ENCODE measurements at places on chromosomes 3 and 15.

- DNase-seq: no peak
These were observed 221.8 kb downstream of the SNRPN start for GRCh38 chr15:25176616-25176923.

- no peak for DNase-seq
These were observed 230.7 kb upstream of the TPRG1 start for GRCh38 chr3:188941103-188941502.

GRCh38 chr3:115245438-115245837, 98.3 kb upstream of the ZBTB20 start:
- DNase-seq: no peak

- peak; percentile 5 for DNase-seq
These were observed 12.1 kb downstream of the CHRNA7 start for GRCh38 chr15:32042269-32042972.

DNA sequence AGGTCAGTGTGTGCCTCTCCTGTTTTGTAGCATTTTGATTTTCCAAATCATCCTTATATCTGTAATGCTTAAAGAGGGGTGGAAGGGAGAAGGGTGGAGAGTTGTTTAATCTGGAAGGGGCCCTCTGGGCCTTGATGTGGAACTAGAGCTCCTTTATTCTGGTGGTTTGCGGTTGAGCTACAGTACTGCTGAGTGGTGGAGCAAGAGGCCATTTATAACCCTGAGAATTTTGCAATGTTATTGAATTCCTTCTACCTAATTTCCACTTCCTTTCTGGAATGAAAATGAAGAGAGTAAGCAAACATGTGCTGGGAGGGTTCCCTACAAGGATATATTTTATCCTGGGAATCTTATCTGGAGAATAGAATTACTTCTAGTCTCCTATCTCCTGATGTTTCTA, 35.3 kb upstream of the TUBGCP5 start:
- peak; percentile 64 for DNase-seq

DNA sequence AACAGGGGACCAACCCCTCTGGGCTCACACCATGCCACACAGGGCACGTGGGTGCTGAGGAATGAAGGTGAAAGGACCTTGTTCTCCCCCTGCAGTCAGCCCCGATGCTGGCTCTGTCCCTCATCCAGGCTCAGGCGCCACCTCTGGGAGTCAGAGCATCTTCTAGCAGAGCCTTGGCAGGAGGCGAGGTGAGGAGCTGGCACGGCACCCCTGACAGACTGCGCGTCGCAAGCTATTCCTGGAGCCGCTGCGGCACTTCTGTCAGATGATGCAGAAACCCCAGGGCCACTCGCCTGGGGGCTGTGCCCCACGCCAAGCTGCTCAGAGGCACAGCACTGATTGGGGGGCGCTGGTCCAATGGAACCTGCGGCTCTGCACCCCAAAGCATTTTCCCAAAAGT, 62.0 kb downstream of the MGLL start:
- no peak for DNase-seq

DNA sequence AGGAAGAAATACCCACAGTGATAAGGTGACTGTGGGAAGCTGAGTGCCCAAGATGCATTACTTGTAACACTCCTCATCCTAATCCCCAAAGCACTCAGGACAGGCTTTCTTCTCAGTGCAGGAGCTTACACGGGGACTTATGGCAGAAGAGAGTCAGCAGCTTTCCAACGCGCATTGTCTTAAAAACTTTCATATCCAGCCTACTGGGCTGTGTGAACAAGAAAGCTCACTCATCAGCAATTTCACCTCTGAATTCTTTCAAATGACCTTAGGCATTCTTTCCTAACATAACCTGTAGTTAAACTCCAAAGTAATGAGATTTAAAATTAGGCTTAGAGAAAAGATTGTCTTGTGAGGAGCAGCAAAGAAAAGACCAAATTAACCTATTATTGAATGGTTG, 132.3 kb downstream of the KCNAB1 start:
- no peak for DNase-seq

- DNase-seq: no peak
These were observed 120.3 kb downstream of the ARRDC4 start for GRCh38 chr15:98080791-98081190.

GRCh38 chr3:54279005-54279583, 156.7 kb downstream of the CACNA2D3 start:
- no peak for DNase-seq

- no peak for DNase-seq
These were observed 1041.3 kb downstream of the ROBO1 start for GRCh38 chr3:78726545-78726944.

GRCh38 chr15:46366360-46367007, 731.7 kb downstream of the SQOR start:
- DNase-seq: no peak

DNA sequence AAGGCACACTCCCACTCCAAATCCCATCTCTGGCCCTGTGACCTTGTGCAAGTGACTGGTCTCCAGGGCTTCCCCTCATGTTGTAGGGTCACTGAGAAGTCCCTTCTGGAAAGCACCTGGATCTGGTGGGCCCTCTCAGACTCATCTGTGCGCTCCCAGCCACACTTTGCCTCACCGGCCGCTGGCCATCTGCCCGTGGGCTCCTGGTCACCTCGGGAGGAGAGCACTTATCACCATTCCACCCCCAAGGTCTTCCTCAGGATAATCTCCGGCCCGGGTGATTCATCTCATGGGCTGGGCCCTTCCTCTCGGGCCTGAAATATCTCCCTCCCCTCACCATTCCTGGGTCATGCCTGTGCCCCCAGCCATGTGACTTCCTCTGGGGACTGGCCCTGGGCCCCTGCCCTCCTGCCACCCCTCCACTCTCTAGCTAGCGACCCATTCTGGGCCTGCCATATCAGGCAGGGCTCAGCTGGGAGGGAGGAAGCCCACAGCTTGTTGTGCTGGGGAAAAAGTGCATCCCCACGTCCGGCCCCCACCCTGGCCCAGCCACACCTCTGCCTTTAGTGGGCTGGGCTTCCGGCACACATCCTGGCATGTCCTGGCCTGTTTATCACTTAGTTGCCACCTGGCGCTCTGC, 10.6 kb upstream of the WNT7A start:
- DNase-seq: peak; percentile 31

DNA sequence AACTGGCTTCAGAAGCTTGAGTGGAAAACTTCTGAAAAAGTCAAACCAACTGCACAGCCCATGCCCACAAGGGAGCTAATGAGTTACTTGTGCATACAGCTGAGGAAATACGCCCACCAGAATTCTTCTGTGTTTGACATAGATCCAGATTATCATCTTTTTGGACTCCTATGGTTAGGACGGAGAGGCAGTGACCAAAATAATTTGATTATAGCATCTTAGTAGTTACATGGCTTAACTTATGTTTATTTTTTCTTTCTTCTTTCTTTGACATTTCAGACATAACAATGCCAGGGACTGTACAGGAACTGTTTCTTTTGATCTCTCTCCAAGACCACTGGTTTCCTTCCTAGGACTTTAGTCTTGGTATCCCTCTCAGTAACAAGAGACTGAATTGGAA, 246.1 kb upstream of the RASGRP1 start:
- DNase-seq: no peak

- no peak for DNase-seq
These were observed 83.1 kb upstream of the STAC start for GRCh38 chr3:36297195-36297594.

DNA sequence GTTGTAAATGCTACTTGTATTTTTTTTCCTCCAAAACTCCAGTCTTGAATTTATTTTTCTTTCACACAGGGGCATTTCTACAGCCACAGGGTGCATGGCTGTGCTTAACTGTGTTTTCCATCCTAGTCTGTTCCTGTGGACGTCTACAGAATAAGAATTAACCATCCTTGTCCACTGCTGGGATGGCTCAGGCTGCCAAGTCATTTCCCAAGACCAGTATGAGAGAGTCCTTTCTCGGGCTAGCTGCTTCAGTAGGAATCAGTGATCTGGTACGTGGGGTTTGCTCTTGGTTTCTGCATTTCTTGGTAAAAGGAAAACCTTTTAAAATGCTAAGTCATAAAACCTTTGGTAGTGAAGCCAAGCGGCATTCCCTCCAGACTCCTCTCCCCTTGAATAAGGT, 29.8 kb downstream of the CHDH start:
- DNase-seq: no peak

DNA sequence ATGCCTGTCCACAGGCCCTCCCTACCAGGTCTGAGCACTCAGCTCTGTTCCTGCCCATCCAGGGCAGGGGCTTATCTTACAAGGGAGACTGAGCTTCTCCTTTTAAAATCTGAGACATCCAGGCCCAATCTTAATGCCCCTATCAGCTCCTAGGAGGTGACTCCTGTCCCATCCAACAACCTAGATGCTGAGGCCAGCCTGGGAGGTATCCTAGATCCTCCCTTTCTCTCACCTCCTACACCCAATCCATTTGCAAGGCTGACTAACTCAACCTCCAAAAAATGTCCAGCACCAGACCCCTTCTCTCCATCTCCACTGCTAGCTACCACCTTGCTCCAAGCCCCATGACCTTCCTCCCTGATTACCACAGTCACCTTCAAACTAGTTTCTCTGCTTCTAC, 17.4 kb downstream of the LHFPL4 start:
- DNase-seq: no peak

DNA sequence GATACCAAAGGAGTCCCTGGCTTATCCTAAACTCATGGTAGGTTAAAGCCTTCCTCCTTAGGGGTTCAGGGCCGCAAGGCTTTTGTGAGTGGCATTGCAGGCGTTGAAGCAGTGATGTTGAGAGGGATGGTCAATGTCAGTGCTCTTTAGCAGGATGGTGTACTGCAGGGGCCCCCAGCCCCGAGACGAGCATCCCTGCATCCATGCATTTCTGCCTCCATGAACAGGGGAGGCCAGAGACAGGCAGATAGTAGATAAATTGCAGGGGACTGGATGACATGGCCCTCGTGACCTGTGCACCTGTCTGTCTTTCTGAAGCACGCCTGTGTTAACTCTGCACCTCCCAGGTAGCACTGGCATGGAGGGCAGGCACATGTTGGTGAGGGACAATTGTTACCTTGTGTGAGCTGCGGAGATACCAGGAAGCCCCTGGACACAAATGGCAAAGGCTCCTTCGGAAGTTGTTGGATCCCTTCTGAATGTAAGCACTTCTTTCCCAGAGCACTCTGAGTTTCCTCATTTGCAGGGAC, 133.5 kb downstream of the SNRPN start:
- DNase-seq: no peak

- peak; percentile 37 for DNase-seq
These were observed 290.6 kb downstream of the SATB1 start for GRCh38 chr3:18134386-18135059.

GRCh38 chr3:142691527-142691926, 32.3 kb upstream of the TRPC1 start:
- no peak for DNase-seq

GRCh38 chr3:184832903-184833302, 20.9 kb downstream of the VPS8 start:
- no peak for DNase-seq

DNA sequence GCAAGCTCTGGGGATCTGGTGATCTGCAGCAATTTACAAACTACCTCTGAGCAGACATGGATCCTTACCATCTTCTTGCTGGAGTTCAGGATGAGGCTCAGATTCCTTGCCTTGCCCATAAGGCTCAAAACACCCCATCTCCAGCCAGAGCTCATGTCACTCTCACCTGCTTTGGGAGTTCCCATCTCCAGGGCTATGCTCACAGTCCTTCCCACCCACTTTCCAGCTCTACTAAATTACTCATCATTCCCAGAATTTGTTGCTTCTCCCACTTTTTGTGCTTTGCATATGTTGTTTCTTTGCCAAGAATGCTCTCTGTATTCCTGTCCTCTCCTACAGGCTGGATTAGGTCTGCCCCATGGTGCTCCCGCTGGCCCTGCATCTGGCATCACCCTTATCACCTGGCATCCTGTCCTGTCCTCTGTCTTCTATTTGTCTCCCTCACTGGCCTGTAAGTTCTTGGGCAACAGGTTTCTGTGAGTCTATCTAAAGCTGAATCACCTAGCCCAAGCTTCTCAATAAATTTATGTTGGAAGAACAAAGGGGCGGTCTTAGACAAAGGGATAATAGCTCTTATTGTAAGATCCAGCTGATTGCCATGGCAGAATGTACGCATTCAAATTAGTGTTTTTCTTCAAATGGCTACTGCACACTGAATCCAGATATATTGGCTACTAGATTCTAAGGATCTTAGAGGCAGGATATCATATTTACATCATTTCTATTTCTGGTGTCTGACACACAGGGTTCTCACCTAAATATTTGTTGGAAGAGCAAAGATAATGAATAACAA, 179.2 kb downstream of the CLSTN2 start:
- DNase-seq: no peak

GRCh38 chr3:140205598-140205997, 270.6 kb downstream of the CLSTN2 start:
- DNase-seq: no peak

GRCh38 chr3:184260724-184261269, 556 bp downstream of the CAMK2N2 start:
- peak; percentile 19 for DNase-seq

All from KBM-7 (cell line).